Kidney capillary endothelial cell (primary cell): ENCODE measurements at places on chromosomes 6 and 20.

DNA sequence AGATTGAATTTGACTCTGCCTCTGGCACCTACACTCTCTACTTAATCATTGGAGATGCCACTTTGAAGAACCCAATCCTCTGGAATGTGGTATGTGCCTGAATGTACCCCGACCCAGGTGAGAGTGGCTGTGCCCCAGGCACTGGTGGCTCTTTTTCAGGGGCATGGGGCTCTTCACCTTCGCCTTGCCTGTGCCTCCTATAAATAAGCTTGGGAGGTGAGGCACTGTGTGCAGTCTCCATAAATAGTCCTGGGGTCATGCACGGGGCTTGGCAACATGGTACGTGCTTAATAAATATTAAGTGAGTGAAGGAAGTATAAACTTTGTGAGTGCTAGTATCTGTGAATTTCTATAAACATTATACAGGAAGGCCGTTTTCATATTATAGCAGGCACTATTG lies 33.0 kb downstream of the GHRH start:
- DNase-seq = no peak

DNA sequence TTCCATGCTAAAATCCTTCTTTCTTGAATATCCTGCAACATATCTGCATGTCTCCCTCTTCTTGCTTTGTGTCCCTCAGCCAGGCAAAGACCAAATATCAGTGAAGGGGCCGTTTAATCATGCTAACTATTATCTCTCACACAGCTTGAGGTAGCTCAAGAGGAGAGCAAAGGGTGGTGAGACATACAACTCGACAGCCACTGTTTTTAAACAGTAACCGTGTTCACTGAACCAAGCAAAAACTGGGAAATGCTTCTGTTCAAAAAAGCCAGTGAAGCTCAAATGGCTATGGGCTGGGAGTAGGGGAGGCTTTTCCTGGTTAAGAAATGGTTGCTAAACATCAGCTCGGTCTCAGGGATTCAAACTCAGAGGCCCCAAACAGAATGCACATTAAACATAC lies 83.4 kb downstream of the MAP7 start:
- no peak for DNase-seq

DNA sequence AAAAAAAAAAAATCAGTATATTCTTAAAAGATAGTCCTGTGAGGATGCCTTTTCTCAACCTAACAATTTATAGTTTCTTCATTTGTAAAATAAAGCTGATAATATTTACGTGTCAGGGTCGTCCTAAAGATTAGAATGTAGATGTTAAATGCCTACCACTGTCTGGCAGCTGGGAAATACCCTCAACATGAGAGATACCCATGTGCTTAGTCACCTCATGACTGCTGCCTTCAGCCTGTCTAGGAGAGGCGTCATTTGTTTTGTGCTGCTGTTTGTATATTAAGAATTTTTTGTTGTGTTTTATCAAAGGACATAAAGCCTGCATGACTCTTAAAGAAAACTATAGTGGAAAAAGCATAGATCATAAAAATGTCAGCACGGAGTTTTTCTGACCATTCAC lies 9.5 kb downstream of the FAM120B start:
- DNase-seq = no peak

- DNase-seq = no peak
These were observed 282.2 kb upstream of the EPHA7 start for GRCh38 chr6:93701526-93701925.

DNA sequence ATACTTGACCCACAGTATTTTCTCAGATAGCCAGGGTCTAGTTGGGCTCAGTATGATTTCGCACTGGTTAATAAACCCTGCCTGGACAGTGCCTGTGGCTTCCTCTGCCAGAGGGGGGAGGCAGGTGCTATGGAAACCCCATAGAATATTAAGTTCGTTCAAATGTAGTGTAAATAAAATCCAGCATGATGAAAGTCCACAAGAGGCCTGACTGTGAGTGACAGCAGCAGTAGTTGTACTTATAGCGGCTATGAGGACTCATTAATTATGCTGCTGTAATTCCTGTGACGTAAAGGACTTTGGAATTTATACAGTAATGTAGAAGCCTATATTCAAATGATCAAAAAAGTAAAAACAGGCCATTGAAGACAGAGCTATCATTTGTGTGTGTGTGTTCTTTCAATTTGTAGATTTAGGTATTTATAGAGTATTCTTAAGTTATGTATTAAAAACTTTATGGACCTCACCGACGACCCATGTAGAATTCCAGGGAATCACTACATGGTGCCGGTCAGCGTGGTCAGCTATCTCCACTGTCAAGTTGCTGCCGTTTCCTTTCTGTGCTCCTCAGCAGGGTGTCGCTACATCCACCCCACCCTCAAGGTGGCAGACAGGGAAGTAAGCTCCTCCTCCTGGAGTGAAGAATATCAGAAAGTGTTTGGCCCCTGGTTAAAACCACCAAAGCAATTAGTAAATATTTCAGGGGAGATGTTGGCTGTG lies 10.0 kb downstream of the PYGB start:
- DNase-seq = no peak

- DNase-seq = no peak
These were observed 51.4 kb upstream of the BLCAP start for GRCh38 chr20:37579106-37579505.

GRCh38 chr20:263701-264100 lies 6.2 kb downstream of the DEFB132 start:
- DNase-seq = no peak

DNA sequence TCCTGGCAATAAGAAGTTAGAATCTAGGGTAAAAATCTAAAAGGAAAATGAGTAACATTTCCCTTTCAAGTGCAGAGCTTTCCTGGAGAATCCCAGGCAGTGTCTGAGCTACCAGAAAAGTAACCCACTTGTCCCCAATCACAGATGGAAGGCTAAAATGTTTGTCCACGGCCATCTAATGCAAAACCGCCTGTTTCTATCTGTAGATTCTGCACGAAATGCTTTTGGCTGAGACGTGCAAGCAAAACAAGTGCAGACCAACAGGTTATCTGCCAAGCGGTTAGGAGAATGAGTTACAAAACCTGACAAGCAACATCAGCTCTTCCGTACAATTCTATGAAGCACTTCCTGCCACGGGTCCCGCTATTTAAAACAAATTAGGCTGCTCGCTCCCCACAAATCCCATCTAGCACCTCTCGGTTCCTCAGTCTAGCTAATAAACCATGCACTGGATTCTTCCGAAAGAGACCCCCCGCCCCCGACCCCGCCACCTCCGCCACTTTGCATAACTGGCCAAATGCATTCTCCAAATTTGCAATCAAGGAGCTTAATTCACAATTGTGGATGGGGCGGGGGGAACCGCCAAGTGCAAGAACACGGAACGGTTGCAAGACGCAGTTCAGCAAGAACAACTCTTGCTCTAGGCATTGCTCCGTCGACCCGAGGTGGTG lies 1.4 kb downstream of the ELOVL5 start:
- no peak for DNase-seq

DNA sequence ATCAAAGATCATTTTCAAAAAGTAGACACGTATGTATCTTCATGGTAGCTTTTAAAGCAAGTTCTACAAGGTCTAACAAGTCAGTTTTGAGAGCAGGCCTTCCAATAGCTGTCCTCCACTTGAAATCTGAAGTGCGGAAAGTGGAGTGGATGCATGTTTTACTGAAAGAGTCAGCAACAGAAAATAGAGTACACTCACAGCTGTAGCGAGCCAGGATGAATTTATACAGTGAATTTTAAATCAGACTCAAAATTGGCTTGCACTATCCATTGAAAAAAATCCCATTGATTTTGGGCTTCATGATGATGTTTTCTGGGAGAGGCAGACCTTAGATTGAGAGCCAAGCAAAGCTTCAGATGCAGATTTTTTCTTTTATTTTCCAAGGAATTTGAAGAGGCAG lies 80.6 kb downstream of the GJA10 start:
- DNase-seq = no peak

GRCh38 chr20:47506335-47506734 lies 4.6 kb downstream of the NCOA3 start:
- DNase-seq = no peak

GRCh38 chr6:132400883-132401617 lies at the start of gene MOXD1:
Gene MOXD1 (minus strand): TSS chr6:132401475. CDS start chr6:132401426, 49 bp downstream.
- DNase-seq = no peak

- no peak for DNase-seq
These were observed 70.7 kb upstream of the ARMC2 start for GRCh38 chr6:108777536-108777935.
